CD8-positive, alpha-beta T cell (primary cell): ENCODE measurements at places on chromosomes 3 and 15. TPM values are rescaled to one million over a fixed set of nuclear protein-coding genes. Genes with fewer than 3 reads are reported as not detected.

Gene HACD2
- total RNA-seq, result 13.4 TPM

Gene ERICH6
- total RNA-seq, result 0.52 TPM

Gene ITIH1
- not detected for total RNA-seq

Gene VIPR1
- 31.2 TPM for total RNA-seq

Gene TRPM1
- not detected for total RNA-seq

Gene GREM1
- not detected for total RNA-seq

Gene AMIGO3
- total RNA-seq, result 1.5 TPM

Gene KBTBD13
- not detected for total RNA-seq

Gene VPS13C
- 55.2 TPM for total RNA-seq

Gene CXCR6
- 11.0 TPM for total RNA-seq

Gene CHST13
- not detected for total RNA-seq

Gene ARID3B
- 35.2 TPM for total RNA-seq

Gene SNTN
- total RNA-seq, result not detected

Gene CRYGS
- 1.5 TPM for total RNA-seq

Gene P2RY1
- 0.06 TPM for total RNA-seq

Gene ACTC1
- not detected for total RNA-seq

Gene MBNL1
- total RNA-seq, result 515 TPM

Gene MUC20
- 1.7 TPM for total RNA-seq

Gene SCN11A
- total RNA-seq, result 0.08 TPM

Gene GOLGA6B
- not detected for total RNA-seq

Gene MOBP
- total RNA-seq, result not detected

Gene WDR5B
- total RNA-seq, result 2.7 TPM

Gene LYZL4
- not detected for total RNA-seq

Gene ASB14
- not detected for total RNA-seq

Gene MEX3B
- total RNA-seq, result 3.7 TPM

Gene SLC12A8
- not detected for total RNA-seq
